ENCODE measurements at places on chromosomes 4 and X.
A peak's percentile ranks its signal among the peaks of the same experiment; 100 is the strongest.

GRCh38 chrX:70171624-70172023 is 5.7 kb upstream of the DGAT2L6 start:
- DNase-seq: no peak

GRCh38 chr4:114108869-114109268 is 129.4 kb upstream of the ARSJ start:
- no peak for DNase-seq

- no peak for DNase-seq
Observed at GRCh38 chr4:85498068-85498733, 23.3 kb downstream of the ARHGAP24 start.

GRCh38 chrX:38970074-38970473 is 168.8 kb downstream of the MID1IP1 start:
- no peak for DNase-seq

DNA sequence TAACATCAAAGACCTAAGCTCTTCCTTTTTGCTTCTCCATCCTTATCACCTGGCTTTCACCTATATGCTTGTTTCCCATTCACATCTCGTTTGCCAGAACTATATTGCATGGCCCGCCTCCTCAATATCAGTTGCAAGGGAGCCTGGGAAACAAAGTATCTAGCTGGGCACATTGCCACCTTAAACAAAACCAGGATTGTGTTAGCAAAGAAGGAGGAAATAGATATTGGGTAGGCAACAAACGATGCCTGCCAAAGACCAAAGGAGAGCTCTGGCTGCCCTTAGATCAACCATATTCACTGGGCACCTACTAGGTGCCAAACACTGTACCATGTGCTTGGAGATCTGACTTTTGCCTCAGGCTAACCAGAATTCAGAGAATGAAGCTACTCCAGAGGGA is 107.5 kb downstream of the GRIA3 start:
- DNase-seq: no peak

GRCh38 chr4:74098427-74098994 is 484 bp downstream of the CXCL2 start:
- peak; percentile 22 for DNase-seq

- no peak for DNase-seq
Observed at GRCh38 chr4:81152839-81153713, 61.9 kb downstream of the PRKG2 start.

GRCh38 chrX:148501386-148502066 is 1.1 kb downstream of the AFF2 start:
- peak; percentile 51 for DNase-seq

- DNase-seq: no peak
Observed at GRCh38 chrX:71540801-71541200, 7.9 kb downstream of the OGT start.

DNA sequence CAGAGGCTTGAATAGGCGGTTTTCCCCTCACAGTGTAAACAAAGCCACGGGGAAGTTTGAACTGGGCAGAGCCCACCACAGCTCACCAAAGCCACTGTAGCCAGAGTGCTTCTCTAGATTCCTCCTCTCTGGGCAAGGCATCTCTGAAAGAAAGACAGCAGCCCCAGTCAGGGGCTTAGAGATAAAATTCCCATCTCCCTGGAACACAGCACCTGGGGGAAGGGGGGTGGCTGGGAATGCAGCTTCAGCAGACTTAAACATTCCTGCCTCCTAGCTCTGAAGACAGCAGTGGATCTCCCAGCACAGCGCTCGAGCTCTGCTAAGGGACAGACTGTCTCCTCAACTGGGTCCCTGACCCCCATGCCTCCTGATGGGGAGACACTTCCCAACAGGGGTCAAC is 44.0 kb upstream of the USP38 start:
- DNase-seq: peak; percentile 14

- DNase-seq: no peak
Observed at GRCh38 chr4:179040259-179040658, 1598.0 kb upstream of the AGA start.
